ENCODE measurements at places on chromosomes 1 and 21.

GRCh38 chr1:11881749-11882441 is 23.1 kb upstream of the NPPB start:
- no peak for DNase-seq

DNA sequence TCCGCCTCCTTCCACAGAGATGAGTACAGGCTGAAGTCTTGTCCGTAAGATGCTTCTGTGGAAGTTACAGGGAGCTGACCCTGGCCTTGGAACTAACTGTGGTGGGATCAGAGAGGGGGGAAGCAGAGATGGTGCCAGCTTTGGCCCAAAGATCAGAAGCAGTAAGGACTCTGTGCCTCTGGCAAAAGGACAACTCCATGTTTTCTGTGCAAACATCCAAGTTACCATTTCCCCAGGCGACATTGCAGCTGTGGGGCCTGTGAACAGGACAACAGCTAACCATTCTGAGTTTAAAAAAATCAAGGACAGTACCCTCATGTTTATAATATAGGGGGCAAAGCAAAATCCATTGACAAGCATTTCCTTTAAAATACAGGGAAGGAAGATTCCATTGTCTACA is 38.4 kb downstream of the TEX35 start:
- DNase-seq: no peak

- no peak for DNase-seq
Measured at GRCh38 chr1:212700892-212701819, 1.5 kb upstream of the BATF3 start.

DNA sequence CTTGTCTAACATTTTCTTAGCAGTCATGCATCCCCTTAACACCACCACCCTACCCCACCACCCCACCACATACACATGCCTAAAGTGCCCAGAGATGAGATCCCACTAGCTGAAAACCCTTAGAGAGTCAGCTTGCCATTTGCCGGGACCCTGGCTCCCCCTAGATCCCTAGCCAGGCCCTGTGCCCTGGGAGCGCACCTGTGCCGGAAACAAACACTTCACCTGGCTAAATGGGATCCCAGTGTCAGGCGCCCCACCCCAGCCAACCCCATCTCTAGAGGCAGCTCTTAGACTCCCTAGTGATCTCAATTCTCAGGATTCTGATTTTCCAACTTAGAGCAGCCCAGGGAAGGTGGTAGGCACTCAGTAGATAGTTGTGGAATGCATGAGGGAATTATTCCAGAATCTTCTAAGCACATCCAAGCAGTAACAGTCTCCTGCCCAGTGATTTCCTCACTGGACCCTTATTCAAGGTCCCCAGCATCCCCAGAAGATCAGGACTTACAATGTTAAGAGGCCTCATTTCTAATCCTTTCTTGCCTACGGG is 105.2 kb downstream of the LAMC2 start:
- no peak for DNase-seq

DNA sequence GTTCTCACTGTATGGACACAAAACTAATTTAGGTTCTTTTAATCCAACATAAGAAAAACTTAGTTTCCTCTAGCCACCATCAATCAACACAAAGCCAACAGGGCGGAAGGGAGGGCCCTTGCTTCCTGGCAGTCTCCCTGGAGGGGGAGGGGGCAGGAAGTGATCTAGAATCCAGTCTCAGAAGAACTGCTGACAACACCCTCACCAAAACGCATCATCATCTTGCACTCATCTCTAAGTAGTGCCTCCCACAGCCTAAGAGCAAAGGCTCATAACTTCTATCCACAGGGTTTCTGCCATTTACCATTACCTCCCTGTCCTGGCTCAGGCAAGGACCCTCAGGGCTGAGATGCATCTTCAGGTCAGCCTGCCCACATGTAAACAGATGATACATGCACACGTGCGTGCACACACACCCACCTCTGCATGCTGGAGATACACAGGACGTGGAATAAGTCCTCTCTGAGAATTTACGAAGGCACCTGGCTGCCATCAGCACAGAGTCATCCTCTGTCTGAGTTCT is 20.5 kb downstream of the HIVEP3 start:
- peak; percentile 66 for DNase-seq

DNA sequence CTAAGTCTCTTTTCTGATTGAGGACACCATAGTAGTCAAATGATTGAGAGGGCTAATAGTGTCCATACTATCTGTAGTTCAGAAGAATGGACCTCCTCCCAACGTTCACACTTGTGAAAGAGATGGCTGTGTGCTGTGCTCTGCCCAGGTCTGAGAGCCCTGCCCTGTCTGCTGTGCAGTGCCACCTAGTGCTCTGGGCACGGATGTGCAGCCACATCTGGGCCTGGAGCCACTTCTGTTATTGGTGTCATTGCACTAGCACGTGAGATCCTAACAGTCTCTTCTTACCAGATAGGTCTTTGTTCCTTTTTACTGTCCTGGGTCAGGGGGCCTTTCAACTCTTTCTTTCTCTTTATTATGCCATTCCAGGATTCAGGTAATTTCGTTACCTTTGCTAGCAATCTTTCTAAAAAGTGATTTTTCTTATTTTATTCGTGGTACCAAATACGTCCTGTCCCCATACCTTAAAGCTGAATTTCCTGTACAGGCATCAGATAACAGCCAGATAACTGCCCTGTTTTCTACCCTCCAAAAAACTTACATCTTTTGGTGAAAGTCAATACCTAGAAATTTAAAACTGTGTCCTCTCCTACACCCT is 21.7 kb downstream of the INTS3 start:
- peak; percentile 64 for DNase-seq
